ENCODE measurements at places on chromosomes 4 and X.
A peak's percentile ranks its signal among the peaks of the same experiment; 100 is the strongest.

DNA sequence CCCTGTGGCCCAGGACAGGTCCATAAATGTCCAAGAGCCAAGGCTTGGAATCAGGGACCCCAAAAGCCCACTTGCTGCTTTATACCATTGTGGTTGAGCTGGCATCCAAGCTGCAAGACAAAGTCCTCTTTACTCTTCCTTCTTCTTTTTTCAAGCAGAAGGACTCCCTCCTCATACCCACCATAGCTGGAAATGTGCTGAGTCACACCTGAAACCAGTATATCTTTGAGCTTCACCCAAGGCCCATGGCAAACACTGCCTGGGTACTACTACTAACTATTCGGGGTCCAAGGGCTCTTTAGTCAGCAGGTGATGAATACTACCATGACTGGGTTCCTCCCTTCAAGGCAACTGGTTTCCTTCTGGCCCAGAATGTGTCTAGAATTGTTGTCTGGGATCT lies 37.3 kb upstream of the NMU start:
- no peak for DNase-seq

DNA sequence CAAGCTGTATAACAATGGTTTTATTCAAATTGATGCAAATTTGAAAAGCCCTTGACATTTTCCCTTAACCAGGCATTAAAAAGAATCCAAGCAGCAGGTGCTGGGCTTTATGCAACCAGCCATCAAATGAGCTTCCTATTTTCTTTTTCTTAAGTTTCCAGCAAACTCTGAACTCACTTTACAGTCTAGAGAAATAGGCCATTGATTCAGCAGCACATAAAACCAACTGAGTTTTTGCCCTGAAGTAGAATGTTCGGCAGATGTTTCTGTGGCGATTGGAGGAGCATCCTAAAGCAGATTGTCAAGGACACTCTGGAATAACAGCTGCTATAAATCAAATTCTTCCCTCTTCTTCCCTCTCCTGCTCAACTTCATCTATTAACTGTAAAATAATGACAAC lies 582.8 kb upstream of the CPEB2 start:
- DNase-seq, result no peak

DNA sequence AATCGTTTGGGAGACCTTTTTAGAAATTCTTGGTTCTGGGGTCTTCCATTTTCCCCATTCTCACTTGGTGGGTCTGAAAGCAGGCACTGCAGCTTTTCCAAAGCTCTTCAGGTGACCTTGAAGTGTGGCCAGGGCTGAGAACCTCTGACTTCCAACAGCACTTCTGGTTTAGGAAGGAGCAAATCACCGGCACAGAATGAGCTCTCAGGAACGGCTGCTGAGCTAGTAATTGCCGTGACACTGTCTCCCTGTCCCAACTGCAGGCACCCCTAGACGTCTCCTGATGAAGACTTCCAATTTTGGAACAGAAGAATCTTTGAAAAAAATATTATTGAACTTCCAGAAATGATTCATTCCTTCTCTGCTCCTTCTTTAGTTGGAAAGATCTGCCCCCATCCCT lies 31.3 kb downstream of the CD38 start:
- DNase-seq, result no peak

GRCh38 chrX:41152221-41152620 lies 67.0 kb downstream of the USP9X start:
- DNase-seq, result no peak

GRCh38 chrX:1222531-1223241 lies 10.2 kb upstream of the CRLF2 start:
- no peak for DNase-seq

GRCh38 chr4:123747016-123747415 lies 350.4 kb downstream of the SPRY1 start:
- no peak for DNase-seq

DNA sequence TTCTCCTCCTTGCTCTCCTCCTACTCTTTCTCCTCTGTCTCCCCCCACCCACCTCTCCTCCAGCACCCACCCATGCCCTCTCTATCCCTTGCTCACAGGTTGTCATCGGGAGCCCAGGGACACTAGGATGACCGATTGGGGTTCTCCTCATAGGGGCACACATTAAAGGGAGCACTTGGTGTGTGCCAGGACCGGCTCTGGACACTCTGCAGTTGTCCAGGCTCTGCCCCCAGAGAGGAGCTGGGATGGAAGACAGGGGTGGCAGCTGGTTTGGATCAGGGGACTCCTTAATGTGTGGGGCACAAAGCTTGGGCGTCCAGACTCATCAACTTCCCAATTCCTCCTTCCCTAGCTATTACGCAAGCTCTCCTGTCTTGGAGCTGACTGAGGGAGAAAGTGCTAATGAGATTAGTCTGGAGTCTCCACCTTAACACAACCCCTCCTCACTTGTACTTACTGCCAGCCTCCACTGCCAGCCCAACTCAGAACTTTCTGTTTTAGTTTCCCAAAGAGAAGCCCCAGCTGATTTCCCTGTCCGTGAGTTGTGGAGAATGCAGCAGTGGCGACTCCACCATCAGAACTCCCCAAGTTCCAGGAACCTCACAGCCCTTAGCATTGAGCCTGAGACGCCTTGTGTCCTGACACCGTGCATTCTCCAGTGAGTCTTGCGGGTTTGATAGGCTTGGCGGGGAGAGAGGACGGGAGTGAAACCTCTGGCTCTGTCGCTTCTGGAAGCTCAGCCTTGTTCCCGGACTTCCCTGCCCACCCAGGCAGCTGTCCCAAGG lies 52.2 kb downstream of the CXorf49B start:
- DNase-seq, result no peak

DNA sequence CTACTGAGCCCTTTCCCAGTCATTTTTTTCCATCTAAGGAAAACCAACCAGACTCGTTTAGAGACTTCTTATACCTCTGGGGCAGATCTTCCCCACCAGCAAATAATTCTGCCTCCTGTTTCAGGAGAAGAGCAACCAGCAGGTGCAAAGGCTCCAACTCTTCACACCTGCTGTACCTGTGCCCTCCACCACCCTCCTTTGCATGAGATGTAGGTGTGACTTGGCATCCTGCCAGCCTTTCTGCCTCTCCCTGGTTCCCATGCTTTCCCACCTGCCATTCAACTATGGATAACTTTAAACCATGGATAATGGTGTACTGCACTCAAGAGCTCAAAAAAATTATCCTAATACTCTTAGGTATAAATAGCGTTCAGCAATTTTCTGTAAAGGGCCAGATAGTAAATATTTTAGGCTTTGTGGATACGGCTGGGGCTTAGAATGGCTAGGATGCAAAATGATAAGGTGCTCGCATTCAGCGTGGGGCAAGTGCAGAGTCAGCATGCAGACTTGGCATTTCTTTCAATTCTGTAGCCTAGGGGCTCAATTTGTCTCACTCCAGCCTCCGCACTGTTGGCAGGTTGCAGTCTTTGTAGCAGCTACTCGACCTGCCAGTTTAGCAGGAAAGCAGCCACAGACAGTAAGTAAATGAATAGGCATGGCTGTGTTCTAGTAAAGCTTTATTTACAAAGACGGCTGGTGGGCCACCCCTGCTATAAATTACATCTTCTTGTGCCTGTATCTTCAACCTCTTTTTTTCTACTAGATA lies 79.8 kb downstream of the HCCS start:
- no peak for DNase-seq

GRCh38 chrX:153320555-153321184 lies 897 bp downstream of the PNMA6F start:
- no peak for DNase-seq

GRCh38 chr4:74364256-74364651 lies 691 bp upstream of the EREG start:
- DNase-seq, result no peak

GRCh38 chr4:187603093-187604025 lies 392.2 kb upstream of the ZFP42 start:
- peak; percentile 98 for DNase-seq

- no peak for DNase-seq
Measured at GRCh38 chrX:137823257-137823656, 257.3 kb downstream of the ZIC3 start.

DNA sequence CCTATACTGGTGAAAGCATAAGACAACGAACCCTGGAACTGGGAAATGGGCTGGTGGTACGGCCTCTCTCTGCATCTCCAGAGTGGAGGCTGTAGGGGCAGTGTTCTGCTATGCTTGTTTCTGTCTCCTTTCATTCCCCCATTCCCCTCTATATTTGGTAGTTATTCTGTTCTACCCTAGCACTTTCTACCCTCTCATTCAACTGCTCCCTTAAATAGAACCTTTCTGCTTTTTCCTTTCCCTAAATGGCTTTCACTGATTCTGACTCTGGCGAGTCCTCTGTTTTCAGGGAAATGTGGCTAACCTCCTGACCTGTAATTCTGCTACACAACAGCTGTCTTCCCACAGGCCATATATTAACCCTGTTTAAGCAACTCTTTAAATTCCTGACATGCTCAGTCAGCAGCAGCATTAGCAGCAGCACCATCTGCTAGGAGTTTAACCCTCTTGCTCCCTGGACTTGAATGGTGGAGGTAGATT lies 94.2 kb downstream of the CXCL13 start:
- DNase-seq, result peak; percentile 93

GRCh38 chr4:56914336-56914735 lies 6.6 kb downstream of the REST start:
- no peak for DNase-seq

DNA sequence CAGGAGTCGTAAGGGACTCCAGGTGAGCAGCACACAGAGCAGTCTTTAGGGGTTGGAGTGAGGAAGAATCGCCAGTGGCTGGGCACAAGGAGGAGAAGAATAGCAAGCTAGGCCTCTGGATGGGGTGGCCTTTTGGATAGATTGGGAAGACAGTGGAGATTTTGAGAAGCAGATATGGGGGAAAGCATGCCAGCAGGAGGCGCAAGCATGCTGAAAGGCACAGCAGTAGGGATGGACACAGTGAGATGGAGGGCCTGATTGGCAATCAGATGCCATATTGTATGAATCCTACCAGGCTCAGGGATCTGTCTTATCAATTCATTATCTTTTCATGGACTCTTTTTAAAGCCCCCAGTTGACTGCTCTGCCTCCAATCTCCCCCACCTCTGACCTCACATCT lies 60.4 kb upstream of the MAGEA4 start:
- no peak for DNase-seq

- peak; percentile 74 for DNase-seq
Measured at GRCh38 chr4:94408549-94409374, 43.0 kb upstream of the PDLIM5 start.

DNA sequence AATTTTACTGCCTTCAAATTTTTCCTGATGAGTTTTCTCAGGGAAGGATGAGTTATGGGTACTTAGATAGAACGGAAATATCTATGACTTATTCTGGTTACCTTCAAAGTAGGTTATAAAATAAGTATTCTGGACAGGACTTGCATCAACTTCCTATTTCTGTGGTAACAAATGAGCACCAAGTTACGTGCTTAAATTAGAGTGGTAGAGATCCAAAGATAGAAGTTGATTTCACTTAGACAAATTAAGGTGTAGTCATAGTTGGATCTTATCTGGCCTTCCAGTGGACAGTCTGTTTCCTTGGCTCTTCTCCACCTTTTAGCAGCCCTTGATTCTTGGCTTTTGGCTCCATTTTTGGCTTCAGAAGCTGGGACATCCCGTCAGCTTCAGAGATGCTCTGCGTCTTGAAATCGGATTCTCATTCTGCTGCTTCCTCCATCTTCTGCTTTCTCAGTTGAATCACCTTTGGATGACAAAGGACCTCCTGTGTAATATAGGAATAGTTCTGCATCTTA lies 109.9 kb downstream of the ZNF518B start:
- no peak for DNase-seq

DNA sequence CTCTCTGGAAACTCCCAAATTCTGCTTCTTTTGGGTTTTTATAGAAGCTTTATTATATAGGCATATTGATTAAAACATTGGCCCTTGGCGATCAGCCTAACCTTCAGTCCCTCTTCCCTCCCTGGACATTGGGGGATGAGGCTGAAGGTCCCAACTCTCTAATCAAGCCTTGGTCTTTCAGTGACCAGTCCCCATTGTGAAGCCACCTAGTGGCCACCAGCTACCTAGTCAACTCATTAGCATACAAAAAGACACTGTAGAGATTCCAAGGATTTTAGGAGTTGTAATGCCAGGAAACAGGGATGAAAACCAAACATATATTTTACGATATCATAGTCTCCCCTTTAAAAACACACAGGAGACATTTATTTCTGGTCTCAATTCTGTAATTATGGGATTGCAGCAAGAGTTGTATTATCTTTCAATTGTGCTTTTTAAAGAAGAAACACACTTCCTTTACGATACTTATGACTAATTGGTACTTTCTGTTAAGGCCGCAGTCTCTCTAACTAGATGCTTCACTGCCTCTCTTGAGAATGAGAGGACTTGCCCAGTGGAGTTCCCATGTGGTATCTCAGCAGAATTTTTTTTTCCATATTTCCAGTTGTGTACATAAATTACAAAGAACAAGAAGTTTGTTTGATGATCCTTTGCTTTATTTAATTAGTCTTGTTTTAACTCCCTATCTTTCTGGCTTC lies 58.2 kb downstream of the WDR17 start:
- peak; percentile 1 for DNase-seq

GRCh38 chr4:113657586-113658233 lies 103.8 kb downstream of the CAMK2D start:
- DNase-seq, result peak; percentile 50

GRCh38 chrX:88828011-88828410 lies 81.0 kb downstream of the CPXCR1 start:
- DNase-seq, result no peak

DNA sequence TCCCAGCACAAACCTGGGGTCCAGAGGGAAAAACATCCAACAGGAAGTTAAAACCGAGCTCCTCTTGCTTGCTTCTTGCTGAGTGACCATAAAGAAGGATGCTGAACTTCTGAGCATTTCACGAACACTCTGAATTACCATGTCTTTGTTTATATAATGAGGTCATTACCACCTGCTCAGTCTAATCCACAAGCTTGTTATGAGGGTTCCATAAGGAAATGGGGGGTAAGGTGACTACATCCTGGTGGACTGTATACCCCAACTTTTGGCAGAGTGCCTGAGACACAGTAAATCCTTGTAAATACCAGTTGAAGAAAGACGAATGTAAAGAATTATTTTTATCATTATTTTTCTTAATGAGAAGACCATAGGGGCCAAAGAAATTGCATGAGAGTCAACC lies 16.8 kb downstream of the CCDC149 start:
- DNase-seq, result no peak

DNA sequence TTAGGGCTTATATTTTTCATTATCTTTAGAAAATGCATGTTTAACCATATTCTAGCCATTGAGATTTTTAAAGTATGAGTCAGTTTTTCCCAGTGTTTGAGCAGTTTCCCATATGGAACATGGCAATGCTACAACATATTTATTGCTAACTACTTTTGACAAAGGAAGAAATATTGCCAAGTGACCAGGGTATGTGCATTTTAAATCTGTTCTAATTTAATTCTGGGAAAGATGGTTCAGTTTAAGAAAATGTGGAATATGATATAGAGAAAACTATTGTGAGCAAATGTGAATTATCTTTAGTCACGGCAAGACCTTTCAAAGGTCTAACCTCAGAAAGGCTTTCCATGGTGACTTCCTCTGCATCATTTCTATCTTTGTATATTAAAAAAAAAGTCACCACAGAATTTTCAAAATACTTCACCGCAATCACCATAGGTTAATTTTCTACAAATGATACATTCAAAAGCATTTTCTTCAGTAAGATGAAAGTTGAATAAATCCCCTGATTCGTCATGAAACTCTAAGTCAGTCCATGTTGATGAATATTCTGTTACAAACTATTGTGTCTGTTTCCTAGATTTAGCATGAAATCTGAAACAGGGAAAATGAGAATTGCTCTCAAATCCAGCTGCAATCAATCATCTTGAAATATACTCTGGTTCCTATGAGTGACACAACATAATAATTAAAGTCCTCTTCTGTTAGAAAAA lies 2349.0 kb upstream of the TENM3 start:
- DNase-seq, result peak; percentile 93

Data from fibroblast of skin of abdomen (primary cell).